ENCODE measurements at places on chromosomes 12 and 14.

DNA sequence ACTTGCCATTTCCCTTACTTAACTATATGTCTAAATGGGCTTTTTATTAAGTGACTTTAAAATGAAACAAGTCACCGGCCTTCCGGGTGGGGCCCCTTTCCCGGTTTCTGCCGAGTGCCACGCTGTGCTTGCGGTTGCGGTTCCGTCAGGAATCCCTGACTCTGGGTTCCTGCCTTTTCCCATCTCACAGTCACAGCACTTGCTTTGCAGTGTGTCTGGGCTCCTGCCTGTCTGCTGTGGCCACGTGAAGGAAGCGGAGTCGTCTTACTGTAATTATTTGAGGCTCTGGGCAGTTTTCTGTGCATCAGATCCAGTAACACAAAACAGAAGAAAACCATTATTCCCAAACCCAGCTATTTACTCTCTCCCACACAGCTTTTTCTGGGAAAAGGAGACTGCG is 44.0 kb upstream of the FRMD6 start:
- no peak for DNase-seq

DNA sequence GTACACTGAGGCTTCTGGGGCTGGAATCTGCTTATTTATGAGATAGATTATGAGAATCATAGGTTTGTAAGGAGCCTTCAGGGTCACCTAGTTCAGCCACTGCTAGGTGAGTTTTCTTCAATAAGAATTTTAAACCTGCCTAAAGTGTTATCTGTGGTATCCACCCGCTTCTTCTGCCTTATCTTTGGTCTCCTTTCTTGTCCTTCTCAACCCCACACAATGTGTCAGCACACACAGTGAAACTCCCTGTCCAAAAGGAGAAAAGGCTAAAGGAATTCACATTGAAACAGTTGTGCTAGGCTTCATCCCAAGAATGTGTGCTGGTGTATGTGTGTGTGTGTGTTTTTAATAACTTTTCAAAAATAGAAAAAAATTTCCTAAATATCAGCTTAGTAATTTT is 259.3 kb upstream of the BTG1 start:
- no peak for DNase-seq

GRCh38 chr14:81388336-81388735 is 11.8 kb downstream of the STON2 start:
- no peak for DNase-seq

- DNase-seq, result no peak
Measured at GRCh38 chr14:106308839-106309389, 782.5 kb downstream of the TMEM121 start.

DNA sequence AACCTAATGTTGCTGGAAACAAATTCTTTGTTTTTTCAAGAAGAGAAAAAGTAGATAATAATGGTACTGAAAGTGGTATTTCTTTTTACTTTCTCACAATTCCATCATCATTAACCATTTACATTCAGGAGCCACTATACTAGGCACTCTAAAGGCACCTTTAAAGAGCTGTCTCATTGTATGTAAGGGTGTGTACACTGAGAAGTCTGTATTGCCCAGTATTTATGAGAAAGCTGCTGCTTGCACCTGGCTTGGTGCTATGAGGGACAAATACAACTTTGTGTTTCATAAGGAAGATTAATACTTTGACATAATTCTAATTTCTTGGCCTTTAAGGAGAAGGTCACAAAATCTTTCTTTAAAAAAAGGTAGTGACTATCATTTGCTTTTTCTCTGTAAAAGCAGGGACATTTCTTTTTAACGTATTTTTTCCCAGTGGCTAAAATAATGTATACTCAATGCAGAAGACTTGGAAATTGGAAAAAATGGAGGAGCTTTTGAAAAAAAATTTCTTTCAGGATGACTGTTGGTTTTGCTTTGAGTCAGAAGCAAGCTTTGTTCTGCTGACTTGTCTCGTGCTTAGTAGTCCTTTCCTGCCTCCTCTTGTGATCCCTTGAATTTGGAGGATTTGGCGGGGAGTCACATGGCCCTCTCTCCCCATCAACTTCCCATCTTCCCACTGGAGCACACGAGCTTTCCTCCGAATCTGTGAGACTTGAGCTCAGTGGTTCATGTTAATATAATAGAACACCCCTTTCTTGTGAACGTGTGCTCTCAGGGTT is 50.1 kb downstream of the RASSF3 start:
- DNase-seq, result no peak

DNA sequence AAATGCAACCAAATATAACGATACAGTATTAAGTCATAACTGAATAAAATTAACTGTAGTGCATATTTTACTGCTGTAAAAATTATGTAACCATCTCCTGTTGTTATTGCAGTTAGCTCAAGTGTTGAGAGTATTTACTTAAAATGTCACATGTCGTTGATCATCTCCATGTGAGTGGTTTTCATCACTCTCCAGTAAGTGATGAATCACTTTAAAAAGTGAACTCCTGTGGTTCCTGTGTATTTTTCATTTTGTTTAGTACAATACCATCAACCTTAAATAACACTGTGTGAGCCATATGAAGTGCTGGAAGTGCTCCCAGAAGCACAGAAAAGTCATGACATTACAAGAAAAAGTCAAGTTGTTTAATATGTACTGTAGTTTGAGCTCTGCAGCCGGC is 104.7 kb upstream of the SLCO1B1 start:
- DNase-seq, result no peak

- DNase-seq, result peak; percentile 47
Measured at GRCh38 chr12:7832059-7832696, 40.5 kb downstream of the SLC2A14 start.

DNA sequence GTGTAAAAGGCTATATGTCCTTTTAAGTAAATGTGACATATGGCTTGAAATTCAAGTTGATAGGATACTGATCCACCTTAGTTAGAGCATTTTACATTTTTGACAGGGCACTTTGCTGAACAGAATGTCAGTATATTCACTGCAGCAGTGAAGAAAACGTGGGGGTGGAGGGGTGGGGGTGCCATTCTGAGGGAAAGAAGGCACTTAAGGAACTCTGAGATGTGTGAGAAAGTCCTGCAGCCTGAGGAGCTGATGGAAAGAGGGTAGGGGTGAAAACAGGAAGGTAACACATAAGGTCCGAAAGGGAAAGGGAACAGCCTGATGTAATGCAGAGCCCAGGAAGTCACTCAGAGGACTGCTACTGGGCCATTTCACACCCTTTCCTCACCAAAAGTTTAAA is 265.5 kb upstream of the GRIP1 start:
- DNase-seq, result no peak

DNA sequence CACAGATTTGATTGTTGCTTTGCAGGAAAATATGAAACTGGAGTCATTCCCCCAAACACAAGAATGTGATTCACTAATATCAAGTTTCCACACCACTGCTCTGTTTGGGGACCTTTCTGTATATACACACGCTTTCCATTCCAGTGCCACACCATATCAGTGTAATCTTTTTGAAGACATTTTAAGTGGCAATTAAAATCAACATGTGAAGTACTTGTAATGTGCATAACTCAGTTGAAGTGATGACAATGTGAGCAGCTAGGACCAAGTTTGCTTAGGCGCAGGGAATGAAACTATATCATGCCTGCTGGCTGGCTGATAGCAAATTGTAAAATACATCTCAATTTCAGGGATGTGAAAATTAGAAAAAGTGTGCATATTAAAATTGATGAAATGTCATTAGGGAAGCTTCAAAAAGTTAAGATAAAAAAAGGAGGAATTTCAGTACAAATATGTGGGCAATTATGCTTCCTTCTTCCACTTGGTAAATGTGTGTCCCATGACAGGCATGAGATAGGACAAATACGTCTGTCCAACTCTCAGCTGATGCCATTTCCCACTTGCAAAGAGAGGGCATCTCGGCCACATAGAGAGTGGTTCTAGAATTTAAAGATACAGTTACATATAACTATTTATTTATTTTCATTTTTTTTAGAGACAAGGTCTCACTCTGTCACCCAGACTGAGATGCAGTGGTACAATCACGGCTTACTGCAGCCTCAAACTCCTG is 43.7 kb downstream of the HSPB8 start:
- no peak for DNase-seq

DNA sequence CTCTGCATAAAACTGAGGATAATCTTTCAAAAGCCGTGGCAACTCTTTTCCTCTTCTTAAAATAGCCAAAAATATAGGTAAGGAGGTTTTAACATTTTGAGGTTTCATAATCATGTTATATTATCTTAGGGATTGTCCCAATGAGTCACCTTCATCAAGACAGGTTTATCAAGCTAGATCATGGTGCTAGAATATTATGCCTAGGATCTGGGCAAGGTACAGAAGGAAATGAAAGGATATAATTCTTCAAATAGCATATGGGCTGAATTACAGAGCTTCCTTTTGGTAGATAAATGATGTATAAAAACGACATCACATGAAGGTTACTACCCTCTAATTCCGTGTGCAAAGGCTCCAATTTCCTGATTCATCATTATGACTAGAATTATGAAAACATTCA is 28.6 kb upstream of the TBC1D15 start:
- DNase-seq, result peak; percentile 76

- DNase-seq, result no peak
Measured at GRCh38 chr14:92617581-92617980, 104.0 kb downstream of the RIN3 start.

DNA sequence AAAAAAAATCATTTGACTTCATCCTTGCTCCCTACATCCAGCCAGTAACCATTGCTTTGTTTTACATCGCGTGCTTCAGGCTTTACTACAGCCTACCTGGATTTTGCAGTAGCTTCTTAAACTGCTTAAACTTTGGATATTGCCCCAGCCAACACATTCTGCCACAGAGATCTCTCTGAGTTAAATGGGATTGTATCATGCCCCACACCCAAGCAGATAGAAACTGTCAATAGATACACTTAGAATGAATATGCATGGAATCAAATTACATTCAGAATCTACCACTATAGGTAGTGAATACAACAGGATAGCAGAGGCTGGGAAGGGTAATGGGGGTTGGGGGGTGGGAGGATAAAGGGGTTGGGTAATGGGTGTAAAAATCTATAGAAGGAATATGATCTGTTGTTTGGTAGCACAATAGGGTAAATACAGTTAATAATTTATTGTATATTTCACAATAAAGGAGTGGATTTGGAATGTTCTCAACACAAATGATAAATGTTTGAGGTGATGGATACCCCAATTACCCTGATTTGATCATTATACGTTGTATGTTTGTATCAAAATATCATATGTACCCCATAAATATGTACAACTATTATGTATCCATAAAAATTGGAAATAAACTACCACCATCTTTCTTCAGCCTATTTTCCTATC is 2.7 kb upstream of the MYRFL start:
- DNase-seq, result no peak

GRCh38 chr12:57620936-57621496 is 9.8 kb downstream of the ARHGEF25 start:
- no peak for DNase-seq

GRCh38 chr14:102182190-102182589 is 42.5 kb downstream of the WDR20 start:
- DNase-seq, result peak; percentile 54

DNA sequence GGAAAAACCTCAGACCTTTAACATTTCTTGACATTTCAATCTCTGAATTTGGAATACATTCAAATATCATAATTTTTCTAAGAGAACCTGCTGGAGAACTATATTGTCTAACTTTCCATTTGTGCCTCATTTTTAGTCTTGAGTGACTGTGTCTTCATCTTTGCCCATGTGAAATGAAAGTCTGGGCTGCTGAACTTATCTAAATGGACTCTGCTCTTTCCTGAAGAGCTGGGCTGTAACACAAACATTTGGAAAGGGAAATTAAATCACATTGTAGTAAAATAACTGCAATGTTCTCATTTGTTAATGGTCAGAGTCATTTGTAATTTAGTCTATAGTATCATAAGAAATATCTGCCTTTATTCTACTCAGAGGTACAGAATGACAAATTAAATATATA is 373.1 kb downstream of the LRIG3 start:
- no peak for DNase-seq

DNA sequence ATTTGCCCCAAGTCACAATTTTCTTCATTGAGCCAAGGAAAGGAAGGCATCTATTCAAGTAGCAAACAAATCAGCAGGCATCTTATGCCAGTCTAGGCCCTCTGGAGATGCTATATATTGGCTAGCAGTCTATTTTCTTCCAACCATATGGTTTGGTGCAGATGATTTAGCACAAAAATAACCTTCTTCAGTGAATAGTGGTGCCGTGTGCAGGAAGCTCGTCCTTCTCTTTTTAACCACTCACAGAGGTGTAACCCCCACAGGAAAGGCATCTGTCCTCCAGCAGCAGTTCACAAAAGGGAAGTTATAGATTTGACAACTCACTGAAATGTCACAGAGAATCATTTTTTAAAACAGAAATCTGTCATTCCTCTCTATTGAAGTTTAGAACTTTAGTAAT is 445.7 kb upstream of the SYT1 start:
- DNase-seq, result no peak

DNA sequence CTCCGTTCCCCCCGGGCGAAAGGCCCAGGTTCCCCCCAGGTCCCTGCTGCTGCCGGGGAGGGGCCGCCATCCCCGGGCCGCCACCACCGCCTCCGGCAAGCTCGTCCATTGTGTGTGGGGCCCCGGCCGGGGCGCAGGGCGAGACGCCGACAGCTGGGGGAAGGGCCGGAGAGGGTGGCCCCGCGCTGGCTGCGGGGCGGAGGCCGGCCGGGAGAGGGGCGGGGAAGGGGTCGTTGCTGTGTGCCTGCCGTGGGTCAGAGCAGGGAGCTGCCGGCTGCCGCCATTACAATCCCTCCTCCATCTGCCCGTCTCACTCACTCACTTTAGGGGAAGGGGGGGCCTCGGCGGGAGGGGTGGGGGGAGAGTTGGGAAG is at the start of gene STRN3:
TSS of gene STRN3 (minus strand) at position 303 of the 373 bp plus-strand sequence. CDS start at position 109, 194 bp downstream.
- no peak for DNase-seq

- DNase-seq, result peak; percentile 13
Measured at GRCh38 chr12:107109726-107110719, 16.7 kb upstream of the CRY1 start.

DNA sequence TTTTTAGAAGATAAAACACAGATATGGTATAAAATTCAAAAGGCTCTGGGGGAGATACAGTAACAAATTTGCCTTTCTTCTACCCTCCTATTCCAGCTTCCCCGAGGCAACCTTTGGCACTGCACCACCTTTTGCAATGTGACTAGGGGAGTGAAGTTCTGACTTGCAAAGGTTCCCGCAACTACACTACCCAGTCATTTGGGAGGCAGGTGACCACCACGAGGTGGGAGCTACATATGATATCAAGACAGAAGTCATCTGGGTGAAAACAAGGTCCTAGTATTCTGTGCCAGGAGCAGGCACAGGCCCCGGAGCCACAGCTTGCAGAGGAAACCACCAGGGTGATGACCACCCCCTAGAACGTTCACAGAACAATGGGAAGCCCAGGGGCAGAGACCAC is 141.5 kb downstream of the TTC7B start:
- no peak for DNase-seq

DNA sequence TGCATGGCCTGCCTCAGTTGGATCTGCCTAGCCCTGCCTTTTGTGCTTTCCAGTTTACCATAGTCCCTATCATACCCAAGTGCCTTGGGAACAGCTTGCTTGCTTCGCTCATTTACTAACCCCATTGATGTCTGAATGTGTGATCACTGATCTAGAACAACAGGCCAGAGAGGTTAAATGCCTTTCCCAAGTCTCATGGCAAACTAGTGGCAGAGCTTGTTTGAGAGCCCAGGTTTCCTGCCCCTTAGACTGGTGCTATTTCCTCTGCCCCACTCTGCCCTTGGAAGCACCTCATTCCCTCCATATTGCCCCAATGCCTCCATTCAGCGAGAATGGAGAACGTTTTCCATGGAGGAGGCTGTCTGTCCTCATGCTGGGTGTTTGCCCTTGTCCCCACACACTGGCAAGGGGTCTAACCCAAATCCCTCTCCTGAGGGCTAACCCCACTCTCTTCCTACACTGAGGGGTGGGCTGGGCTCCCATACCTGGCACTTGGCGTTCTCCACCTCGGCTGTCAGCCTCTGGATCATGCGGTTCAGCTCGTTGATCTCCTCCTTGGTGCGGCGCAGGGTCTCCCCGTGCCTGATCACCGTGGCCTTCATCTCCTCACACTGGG is 19.8 kb downstream of the KRT7 start:
- no peak for DNase-seq

Measured in epithelial cell of esophagus (primary cell).